ENCODE measurements at places on chromosomes 1 and 21.

- DNase-seq, result no peak
These were observed 911.7 kb upstream of the NCAM2 start for GRCh38 chr21:20086508-20086907.

- DNase-seq, result no peak
These were observed 7.3 kb downstream of the IPO13 start for GRCh38 chr1:43954036-43954435.

DNA sequence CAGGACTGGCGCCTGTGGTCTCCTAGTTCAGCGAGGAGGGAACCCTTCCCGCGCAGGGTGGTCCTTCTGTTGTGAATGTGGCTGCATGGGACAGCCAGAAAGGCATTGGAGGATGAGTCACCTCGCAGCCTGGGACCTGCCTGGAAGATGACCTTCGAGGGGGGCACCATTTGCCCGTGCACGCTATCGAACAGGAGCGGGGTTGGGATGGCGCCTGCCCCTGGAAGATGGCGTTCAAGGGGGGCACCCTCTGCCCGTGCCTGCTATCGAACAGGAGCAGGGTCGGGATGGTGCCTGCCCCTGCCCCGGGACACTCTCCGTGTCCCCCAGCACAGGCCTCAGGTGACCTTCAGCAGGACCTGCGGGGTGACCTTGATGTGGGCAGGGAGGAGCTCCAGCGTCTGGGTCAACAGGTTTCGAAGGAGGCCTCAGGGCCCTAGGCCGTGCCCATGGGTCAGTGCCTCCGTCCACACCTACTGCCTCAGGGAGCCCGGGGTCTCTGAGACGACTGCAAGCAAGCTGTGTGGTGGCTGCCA lies 1.7 kb upstream of the ACTRT2 start:
- no peak for DNase-seq

- DNase-seq, result no peak
These were observed 185.2 kb downstream of the C1orf94 start for GRCh38 chr1:34361781-34362357.

DNA sequence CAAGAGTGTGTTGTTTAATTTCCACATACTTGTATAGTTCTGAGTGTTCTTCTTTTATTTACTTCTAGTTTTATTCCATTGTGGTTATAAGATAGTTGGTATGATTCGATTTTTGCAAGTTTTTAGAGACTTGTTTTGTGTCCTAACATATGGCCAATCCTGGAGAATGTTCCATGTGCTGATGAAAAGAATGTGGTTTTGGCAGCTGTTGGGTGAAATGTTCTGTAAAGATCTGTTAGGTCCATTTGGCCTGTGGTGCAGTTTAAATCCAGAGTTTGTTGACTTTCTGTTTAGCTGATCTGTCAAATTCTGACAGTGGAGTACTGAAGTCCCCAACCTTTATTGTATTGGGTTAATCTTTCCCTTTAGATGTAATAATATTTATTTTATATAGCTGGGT lies 19.5 kb upstream of the TIPRL start:
- DNase-seq, result no peak

DNA sequence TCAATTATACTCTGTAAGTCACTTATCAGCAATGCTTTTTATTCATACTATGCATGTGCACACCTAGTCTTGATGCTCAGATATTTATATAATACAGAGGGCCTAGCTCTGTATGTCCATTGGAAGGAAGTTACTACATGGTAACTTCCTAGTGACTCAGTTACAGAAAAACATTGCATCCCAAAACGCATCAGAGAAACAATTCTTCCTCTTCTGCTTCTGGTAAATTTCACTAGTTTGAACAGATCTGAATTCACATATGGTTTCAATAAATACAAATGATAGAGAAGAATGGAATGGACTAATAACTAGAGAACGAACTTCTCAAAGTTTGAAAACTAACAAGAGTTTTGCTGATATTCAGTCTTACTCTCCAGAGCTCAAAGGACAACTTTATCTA lies 811.3 kb upstream of the ADGRL2 start:
- DNase-seq, result no peak

GRCh38 chr21:46253610-46254124 lies 25.1 kb upstream of the LSS start:
- peak; percentile 28 for DNase-seq

DNA sequence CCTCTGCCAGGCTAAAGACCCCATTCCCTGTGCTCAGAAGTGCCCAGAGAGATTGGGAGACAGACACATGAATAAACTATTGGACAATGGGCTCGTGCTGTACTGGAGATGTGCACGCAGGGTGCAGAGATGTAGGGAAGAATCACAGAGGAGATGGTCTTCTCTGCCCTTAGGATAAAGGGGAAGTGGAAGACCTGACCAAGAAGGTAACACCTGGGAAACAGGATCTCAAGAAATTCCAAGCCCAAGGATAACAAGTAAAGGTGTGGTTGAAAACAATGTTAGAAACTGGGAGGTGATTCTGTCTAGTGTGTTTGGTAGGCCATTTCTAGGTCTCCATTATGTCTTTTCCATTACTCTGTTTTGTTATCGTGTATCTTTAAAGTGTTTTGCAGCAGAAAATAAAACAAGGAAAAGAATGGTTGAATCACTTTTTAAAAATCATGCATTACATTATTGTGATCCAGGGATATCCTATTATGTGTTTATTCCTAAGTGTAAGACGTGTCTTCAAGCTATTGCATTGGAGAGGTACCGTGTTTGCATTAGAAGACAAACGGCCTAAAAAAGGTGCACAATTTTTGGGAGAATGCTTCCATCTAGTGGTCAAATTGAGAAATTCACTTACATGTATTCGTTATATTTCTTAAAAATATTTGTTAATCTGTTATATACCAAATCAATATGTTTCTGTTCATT lies 40.8 kb upstream of the KCTD3 start:
- DNase-seq, result peak; percentile 45

GRCh38 chr1:244296447-244296846 lies 155.3 kb downstream of the ADSS2 start:
- DNase-seq, result no peak

DNA sequence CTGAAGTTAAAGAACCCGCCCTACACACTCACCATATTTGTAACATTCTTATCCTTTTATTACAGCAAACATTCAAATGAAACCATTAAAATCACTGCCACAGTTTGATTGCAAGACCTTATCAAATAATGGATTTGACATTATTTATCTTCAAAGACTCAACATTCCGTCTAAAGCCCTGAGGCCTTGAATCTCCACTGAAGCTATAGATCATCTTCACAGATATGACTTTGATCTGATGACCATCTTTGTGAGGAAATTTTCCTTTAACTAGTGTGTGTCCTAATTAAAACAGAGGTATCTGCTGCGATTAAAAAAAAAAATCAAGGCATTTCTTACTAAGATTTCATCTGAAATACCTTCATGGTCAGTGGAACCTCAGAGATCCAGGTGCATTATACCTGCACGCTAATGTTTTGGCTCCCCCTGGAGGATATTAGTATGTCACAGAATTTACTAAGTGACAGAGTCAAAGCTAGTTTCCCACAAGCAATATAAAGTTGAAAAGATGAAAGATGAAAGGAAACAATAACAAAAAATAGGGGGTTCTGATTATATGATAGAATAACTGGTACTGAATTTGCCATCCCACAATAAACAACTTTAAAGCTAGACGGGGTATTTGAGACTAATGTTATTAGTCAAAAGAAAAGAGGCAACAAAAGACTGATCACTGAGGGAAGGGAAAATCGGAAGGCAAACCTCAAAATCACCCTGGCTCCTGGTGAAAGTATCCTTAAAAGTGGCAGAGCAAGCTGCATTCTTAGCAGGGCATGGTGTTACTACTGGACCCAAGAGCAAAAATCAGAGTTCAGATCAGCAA lies 923.4 kb downstream of the NCAM2 start:
- no peak for DNase-seq

Measured in T-helper 2 cell (primary cell).